ENCODE measurements at places on chromosomes 3 and 15. TPM values are rescaled to one million over a fixed set of nuclear protein-coding genes. Genes with fewer than 3 reads are reported as not detected.

DNA sequence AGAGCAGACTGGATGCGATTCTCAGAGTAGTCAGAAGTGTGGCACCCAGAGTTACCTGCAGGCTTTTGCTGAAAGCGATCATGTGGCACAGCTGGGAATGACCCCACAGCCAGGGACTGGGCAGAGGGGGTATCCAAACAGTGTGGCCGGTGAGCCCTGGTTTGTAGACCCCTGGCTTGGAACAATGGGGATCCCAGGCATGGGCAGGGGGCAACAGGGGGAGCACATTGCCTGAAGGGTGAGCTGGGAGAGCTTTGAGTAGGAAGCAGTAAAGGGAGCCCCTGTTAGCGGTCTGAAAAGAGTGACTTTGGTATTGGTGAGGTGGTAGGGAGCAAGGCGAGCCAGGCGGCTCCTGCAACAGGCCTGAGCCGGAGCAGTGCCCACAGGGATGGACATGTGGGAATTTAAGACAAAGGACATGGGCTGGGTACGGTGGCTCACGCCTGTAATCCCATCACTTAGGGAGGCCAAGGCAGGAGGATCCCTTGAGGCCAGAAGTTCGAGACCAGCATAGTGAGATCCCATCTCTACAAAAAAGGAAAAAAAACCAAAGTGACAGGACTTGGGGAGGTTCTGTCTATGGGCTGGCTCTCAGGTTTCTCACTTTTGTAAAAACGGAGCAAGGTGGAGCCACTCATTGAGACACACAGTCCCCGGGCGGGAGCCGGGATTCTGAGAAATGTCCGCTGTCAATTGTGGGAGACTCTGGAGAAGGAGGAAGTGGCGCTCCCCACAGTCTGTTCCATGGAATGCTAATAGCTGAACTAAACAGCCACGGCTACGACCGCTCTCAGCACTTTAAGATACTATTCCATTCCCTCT is 223.8 kb upstream of the LYSMD4 start:
- H3K27ac ChIP-seq: no peak overlapping the region
- no peaks in the 10 kb centered on the region for H3K36me3 ChIP-seq
- H3K27me3 ChIP-seq: no peaks in the 10 kb centered on the region
- no peak overlapping the region for H3K4me3 ChIP-seq

The COL6A5 gene
- not detected for total RNA-seq

- no peak overlapping the region for H3K4me3 ChIP-seq
- no peak overlapping the region for H3K27ac ChIP-seq
Measured at GRCh38 chr3:60707452-60708020, 543.7 kb downstream of the FHIT start.

- no peak for DNase-seq
- H3K36me3 ChIP-seq: no peaks in the 10 kb centered on the region
- no peaks in the 10 kb centered on the region for H3K27me3 ChIP-seq
- no peak overlapping the region for H3K4me3 ChIP-seq
- H3K27ac ChIP-seq: no peak overlapping the region
Measured at GRCh38 chr15:30044377-30044776, 38.4 kb upstream of the GOLGA8J start.

DNA sequence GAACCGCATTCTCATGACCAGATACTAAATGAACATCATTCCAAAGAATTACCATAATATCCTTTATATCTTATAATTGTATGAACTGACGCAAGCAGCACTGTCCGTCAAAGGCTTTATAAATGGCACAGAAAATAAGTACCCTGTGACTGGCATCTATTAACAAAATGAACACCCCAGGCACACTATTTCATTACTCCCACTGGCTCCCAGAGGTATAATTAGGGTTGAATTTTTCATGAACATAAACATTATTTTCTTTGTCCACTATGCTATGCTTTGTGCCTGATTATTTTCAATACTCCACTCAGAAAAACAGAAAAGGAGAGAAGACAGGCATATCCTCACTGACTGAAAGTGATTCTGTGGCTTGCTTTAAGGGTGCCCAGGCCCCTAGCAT is 71.1 kb downstream of the LYZL4 start:
- H3K27me3 ChIP-seq: no peaks in the 10 kb centered on the region
- H3K4me1 ChIP-seq: no peaks in the 10 kb centered on the region
- H3K4me3 ChIP-seq: no peak overlapping the region
- no peak overlapping the region for H3K27ac ChIP-seq

- no peak overlapping the region for H3K4me3 ChIP-seq
- no peaks in the 10 kb centered on the region for H3K36me3 ChIP-seq
- H3K27me3 ChIP-seq: peaks cover 4% of the 10 kb centered on the region
- H3K4me1 ChIP-seq: no peaks in the 10 kb centered on the region
Measured at GRCh38 chr3:110928016-110928662, 143.5 kb upstream of the NECTIN3 start.

DNA sequence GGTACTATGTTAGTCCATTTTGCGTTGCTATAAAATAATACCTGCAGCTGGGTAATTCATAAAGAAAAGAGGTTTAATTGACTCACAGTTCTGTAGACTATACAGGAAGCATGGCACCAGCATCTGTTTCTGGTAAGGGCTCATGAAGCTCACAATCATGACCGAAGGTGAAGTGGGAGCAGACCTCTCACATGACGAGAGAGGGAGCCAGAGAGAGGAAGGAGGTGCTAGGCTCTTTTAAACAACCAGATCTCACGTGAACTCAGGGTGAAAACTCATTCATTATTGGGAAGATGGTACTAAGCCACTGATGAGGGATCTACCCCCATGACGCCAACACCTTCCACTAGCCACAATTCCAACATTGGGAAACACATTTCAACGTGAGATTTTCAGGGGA is 301.7 kb upstream of the MDFIC2 start:
- H3K27me3 ChIP-seq: no peaks in the 10 kb centered on the region
- H3K4me1 ChIP-seq: no peaks in the 10 kb centered on the region
- H3K36me3 ChIP-seq: no peaks in the 10 kb centered on the region
- DNase-seq: no peak

DNA sequence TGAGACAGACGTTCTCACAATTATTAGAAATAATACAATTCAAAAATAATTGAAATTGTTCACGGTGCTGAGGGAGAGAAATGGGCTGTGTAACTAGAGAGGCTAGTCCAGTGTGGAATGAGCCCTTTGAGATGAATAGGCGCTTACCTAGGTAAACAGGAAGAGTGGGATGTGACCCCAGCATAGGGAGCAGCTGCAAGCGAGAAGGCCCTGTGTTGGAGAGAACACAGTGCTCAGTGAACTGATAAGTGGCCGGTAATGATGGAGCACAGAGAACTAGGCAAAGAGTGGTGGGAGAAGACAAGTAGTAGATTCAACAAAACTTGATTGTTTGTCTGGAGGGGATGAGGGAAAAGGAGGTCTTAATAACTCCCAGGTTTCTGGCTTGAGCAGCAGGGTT is 103.9 kb downstream of the HCN4 start:
- H3K4me1 ChIP-seq: no peaks in the 10 kb centered on the region
- no peak for DNase-seq
- H3K36me3 ChIP-seq: no peaks in the 10 kb centered on the region
- no peaks in the 10 kb centered on the region for H3K27me3 ChIP-seq
- no peak overlapping the region for H3K27ac ChIP-seq

GRCh38 chr3:99920481-99921376 is 103.1 kb downstream of the CMSS1 start:
- no peak overlapping the region for H3K4me3 ChIP-seq
- no peaks in the 10 kb centered on the region for H3K27me3 ChIP-seq
- H3K36me3 ChIP-seq: no peaks in the 10 kb centered on the region

DNA sequence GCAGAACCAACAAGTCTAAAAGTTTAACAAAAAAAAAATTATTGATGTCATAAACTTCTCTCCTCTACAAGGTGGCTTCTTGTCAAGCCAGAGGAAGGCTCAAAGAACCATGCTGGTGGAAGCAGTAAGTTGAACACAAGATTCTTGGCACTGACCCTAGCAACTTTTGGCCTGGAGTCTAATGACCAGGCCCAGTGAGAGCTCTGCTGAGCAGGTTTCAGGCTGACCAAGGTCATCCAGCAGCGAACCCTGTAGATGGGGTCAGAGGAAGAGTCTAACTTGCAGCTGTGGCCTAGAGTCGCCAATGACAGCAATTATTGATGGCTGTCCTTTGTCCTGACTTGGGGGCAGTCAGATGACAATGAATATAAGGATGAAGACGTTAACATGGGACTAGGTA is 43.1 kb upstream of the PDZRN3 start:
- no peaks in the 10 kb centered on the region for H3K27me3 ChIP-seq
- DNase-seq: no peak
- no peak overlapping the region for H3K4me3 ChIP-seq
- no peaks in the 10 kb centered on the region for H3K36me3 ChIP-seq

The FBLN2 gene
- 3.6 TPM for total RNA-seq

DNA sequence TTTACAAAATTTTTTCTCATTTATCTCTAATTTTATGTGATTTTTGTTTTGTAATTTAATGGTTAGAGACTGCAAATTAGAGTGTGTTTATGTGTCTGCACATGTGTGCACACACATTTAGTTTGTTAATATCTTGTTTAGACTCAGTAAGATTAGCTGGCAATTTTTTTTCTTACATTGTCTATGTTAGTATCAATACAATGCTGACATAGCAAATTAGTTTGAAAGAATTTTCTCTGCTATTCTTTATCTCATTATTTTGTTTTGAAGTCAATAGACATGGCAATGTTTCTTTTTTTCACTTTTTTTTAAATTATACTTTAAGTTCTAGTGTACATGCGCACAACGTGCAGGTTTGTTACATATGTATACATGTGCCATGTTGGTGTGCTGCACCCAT is 1155.0 kb downstream of the ZPLD1 start:
- no peak overlapping the region for H3K4me3 ChIP-seq
- no peaks in the 10 kb centered on the region for H3K36me3 ChIP-seq
- H3K27me3 ChIP-seq: no peaks in the 10 kb centered on the region
- H3K4me1 ChIP-seq: no peaks in the 10 kb centered on the region

DNA sequence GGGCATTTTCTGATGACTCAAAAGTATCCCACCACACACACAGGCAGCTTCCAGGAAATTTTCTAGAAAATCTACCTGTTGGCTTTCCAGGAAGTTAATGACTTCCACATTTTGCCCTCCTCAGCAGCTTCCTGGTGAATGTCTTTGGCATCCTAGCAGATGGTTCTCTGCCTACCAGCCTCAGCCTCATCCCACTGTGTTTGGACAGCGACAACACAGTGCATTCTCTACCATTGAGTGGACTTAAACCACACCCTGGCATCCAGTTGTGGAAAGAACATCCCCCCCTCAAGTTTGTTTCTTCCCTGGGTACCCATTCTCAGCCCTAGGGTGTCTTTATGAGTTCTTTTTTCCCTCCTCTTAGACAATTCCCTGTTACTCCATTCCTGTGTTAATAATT is 50.8 kb upstream of the GADL1 start:
- no peak overlapping the region for H3K27ac ChIP-seq
- no peaks in the 10 kb centered on the region for H3K4me1 ChIP-seq
- no peak for DNase-seq
- H3K36me3 ChIP-seq: no peaks in the 10 kb centered on the region

DNA sequence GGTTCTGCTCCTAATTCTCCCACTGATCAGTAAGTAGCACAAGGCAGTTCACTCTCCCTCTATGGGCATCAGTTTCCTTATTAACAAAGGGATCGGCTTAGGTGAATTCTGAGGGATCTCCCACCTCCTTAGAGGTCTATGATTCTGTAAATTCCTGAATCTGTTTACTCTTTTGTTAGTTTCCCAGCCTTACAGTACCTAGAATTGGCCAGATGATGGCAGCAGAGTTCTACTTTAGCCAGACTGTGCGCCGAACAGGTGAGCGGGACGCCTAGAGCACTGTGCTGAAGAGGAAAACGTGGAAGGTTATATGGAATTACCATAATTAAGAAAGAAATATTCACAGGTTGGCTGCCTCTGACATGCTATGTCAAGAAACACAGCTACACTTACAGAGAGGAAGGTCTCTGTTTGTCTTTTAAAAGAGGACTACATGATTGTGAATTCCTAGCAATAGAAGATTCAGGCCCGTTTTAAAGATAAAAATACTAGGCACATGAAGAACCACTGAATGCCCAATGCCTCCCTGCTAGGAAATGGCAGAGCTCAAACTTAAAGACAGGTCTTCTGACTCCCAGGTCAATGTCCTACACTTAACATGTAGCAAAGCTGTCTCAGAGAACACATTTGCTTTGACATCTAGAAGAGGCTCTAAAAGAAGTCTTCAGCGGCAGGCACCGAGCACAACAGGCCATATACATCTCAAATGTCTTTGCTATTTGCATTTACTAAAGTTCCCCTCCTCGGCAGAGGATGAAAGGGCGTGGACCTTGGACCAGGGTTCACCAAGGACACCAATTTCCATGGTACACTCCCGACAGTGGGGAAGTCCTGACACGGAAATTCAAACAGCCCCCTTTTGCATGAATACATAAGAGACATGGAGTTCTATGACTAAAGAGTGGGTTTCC is 259.9 kb downstream of the FGF12 start:
- no peaks in the 10 kb centered on the region for H3K4me1 ChIP-seq
- DNase-seq: peak; percentile 70
